Occipital lobe (tissue), 3 donors: ENCODE measurements at places on chromosomes 7 and 10.

DNA sequence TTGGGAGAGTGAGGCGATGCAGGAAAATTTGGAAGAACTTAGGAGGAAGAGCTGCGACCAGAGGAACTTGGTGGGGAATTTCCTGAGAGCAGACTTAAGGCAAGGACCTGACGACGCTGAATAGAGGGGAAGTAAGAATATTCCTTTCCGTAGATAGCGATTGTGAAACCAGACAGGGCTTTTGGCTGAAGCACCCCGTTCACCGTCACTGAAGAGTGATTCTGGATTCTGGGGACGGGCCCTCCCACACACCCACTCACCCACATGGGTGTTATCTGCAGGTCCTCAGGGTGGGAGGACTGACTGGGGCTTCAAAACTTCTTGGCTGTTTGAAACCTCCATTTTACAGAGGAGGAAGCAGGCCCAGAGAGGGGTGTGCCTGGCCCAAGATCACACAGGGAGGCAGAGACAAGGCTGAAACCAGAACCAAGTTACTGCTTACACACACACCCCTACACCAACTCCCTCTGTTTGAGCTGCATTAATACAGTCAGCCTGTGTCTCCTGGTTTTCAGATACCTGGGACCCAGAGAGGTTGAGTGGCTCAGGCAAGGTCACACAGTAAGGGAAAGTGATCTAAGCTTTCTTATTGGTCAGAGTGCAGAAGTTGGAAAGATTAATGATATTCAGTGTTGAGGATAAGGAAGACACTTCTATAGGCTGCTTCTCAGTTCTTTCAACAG, 37.2 kb upstream of the CDH23 start:
- no peak for DNase-seq

DNA sequence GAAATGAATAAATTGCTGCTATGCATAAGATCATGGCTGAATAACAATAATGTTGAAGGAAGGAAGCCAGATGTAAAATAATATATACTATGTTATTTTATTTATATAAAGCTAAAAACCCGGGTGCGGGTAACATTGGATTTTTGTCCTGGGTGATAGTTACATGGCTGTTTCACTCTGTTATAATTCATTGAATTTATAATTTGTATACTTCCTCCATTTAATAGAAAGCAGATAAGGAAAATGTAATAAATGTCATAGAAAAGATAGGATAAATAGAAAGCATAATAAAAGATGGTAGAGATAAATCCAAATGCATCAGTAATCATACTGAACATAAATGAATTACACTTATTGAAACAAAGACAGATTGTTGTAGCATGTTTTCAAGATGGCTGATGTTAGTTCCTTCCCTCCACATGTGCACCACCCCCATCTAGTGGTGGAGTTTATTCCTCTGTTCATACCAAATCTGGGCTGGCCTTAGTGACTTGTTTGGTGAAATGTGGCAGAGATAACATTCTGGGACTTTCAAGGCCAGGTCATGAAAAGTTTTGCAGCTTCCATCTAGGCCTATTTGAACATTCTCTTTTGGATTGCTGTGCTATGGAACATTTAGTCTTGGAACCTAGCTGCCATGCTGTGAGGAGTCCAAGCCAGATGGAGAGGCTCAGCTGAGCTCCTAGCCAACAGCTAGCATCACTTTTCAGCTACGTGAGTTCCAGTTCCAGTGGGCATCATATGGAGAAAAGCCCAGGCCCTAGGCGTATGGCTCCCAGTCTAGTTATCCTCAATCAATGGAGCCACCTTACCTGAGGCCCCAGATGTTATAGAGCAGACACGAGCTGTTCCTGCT, 46.9 kb downstream of the AHCYL2 start:
- no peak for DNase-seq

- no peak for DNase-seq
Measured at GRCh38 chr7:133854739-133855138, 272.4 kb upstream of the LRGUK start.

GRCh38 chr7:42456267-42456666, 219.3 kb upstream of the GLI3 start:
- no peak for DNase-seq

- peak; percentile 68 for DNase-seq
Measured at GRCh38 chr10:69327463-69328379, 49.4 kb downstream of the HK1 start.
